ENCODE measurements at places on chromosomes 11 and 22.

- DNase-seq: peak; percentile 42
These were observed at the start of gene NDUFC2 for GRCh38 chr11:78079232-78080083. NDUFC2 (minus strand) TSS chr11:78079862; CDS start chr11:78079744, 118 bp downstream.

DNA sequence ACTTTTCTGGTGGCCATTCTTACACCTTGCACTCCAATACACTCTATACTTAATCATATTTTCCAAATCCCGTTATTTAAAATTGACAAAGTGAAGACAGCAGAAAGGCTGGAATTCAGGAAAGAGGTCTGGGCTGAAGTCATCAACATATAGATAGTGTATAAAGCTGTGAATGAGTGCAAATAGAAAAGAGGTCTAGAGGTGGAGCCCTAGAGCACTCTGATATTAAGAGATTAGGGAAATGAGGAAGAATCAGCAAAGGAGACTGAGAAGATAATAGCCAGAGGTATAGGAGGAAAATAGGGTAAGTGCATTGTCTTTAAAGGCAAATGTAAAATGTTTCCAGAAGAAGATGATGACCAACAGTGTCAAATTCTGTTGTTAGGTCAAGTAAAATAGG lies 7.9 kb downstream of the CTR9 start:
- no peak for DNase-seq

GRCh38 chr22:23376256-23376655 lies 195.9 kb downstream of the BCR start:
- no peak for DNase-seq

DNA sequence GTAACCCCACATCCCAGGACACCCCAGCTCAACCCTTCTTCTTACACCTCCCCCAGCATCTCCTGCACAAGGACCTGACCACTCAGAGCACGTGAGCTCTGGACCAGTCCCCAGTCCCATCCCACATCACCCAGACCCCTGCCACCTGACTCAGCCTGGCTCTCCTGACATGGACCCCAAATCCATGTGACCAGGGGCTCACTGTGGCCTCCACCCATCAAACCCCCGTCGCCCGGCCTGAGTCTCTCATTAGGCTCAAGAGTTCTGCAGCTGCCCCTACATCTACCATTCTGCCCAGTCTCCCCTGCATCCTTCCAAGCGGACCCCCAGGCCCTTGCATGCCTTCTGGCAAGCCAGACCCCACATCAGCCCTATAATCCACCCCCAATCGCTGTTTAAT lies 1.9 kb upstream of the LIF start:
- DNase-seq: no peak

DNA sequence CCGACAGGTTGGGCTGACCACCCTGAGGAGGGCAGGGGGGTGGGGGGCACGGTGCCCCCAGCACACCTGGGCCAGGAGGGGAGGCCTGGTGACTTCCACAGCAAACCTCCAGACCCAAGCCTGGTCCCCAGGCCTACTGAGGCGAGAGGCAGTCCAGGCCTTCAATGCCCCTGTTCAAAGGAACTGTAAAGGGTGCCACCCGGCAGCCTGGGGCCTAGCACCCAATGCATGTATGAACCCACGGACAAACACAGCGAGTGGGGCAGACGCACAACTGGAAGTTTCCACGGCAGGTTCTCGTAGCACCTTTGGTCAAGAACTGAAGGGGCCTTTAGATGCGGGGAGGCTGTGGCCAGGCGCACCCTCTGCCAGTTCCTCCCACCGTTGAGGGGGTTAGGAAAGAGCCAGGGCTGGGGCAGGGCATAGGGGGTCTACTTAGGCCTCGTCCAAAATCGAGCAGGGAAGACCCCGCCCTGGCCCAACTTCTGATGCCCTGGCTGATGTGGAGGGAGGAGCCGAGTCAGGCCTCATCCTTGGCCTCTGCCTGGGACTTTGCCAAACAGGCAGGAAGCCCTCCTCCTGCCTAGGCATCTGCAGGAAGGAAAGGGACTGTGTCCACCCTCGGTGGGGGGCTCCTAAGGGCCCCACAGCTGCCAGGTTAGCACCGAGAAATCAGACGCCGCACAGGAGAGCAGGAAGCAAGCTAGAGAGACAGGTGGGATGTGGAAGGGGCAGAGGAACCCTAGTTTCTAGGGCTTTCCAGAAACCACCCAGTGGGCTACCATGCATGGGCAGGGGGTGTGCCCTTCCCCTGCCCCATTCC lies 6.6 kb downstream of the CBX6 start:
- DNase-seq: no peak

DNA sequence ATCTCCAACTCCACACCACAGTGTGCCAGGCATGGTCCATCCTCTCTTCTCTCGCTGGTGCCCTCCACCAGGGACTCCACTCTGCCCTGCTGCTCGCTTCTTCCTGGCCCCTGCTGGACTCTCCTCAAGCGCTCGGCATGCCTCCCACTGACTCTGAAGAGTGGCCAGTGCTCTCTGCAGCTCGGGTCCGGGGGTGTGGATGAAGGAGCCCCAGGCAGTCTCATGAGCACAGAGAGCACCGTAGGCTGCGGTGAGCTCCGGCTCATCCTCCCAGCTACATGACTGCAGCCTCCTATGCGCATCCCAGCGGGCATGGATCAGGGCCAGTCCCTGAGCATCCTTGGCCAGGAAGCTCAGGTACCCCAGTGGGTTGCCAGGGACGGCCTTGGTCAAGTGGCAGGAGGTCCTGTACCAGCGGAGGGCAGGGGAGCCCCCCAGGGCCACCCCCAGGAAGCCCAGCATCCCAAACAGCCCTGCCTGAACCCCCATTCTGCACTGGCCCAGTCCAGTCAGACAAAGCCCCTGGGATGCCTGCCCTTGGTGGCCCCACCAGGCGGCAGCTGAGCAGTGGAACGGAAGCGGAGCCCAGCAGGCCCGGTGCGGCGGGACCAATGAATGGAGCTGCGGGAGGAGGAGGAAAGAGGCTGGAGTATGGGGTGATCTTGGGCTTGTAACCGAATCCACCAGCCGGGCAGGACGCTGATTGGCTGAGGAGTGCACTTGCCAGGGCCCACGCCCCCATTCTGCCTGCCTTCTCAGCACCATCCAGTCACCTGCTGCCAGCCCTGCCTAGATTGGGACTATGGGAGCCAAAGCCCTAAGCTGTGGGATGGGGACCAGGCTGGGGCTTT lies at the start of gene PLA2G3:
Gene PLA2G3 (minus strand): TSS at position 643 of the 851 bp plus-strand sequence. CDS start 154 bp downstream, at position 489.
- no peak for DNase-seq

- no peak for DNase-seq
These were observed 211.3 kb downstream of the NXPE2 start for GRCh38 chr11:114889594-114890011.

GRCh38 chr22:30882974-30883533 lies 85.5 kb downstream of the MORC2 start:
- DNase-seq: no peak

- DNase-seq: no peak
These were observed 847.1 kb downstream of the OPCML start for GRCh38 chr11:132685174-132685611.

- no peak for DNase-seq
These were observed 65.6 kb downstream of the BUD13 start for GRCh38 chr11:116707161-116707629.

DNA sequence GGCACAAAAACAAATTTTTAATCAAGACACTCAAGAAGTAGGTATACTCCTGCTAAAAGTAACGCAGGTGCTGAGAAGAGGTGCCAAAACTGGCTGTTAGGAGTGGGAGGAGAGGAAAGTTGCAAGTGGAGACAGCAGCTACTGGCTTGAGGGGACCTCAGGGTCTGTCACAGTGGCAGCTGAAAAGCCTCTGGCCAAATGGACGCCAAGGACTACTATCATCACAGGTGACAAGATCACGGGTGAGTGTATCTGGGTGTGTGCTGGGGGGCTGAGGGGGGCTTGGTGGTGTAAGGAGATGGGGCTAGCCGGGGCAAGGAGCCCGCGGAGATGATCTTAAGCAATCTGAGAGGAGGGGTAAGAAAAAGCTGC lies 687 bp downstream of the ZNF202 start:
- DNase-seq: no peak

DNA sequence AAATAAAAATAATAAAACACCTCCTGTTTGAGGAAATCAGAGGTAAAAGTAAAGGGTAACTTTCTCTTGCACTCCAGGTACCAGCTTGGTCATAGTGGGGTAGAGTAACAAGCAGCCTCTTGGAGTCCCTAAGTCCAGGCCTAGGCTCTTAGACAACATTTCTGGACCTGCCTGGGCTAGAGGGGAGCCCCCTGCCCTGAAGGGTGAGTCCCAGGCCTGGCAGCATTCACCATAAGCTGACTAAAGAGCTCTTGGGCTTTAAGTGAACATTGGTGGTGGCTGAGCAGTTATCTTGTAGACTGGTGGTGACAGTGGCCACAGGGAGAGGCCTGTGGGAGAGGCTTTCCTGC lies 18.6 kb upstream of the OR56A3 start:
- DNase-seq: no peak

GRCh38 chr11:130623670-130624668 lies 175.5 kb downstream of the ADAMTS15 start:
- no peak for DNase-seq

GRCh38 chr11:128214263-128214662 lies 373.1 kb downstream of the ETS1 start:
- no peak for DNase-seq

DNA sequence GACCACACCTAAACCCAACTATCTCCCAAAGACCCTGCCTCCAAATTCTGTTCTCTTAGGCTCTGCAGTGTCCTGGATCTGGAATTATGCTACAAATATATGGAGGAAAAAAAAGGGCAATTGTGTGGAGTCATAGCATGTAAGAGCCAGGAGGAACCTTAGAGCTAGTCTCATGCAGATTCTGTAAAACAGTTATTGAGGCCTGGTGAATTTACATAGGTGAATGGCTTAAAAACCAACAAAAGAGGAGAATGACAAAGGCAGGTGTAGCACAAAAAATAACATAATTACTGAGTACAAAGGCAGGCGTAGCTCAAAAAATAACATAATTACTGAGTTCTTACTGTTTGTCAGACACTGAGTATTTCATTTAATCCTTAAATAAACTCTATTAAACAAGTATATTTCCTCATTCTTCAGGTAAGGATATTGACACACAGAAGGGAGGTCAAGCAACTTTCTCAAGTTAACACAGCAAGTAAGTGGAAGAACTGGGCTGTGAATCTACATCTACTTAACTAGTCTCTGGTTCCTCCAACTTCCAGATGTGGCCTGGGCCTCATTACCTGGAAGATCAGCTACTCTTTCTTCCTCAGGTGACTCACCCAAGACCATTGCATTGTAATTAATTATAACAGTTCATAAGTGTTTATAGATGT lies 938.9 kb upstream of the TENM4 start:
- DNase-seq: no peak

DNA sequence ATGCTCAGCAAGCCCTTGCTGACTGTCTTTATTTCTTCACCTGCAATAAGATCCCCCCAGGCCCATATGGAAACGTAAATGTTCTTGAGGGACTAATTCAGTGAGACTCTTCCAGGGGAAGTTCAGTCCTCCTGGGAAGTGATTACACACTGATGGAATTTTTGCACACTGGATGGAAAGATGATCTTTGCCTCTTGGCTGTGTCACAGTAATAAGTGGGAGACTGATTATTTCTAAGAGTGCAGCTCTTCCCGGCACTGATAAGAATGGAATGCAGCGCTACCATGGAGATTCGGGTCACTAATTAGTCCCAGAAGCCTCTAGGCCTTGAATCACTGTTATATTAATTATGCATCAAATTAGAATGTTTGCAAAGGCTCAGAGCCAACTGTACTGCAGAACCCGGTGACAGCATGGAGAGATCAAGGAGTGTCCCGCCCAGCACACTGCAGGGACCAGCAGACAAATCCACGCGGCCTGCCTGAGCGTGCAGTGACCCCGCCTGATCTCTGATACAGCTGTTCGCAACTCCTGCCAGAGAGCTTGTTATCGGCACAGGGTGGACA lies 178.3 kb downstream of the SNX19 start:
- no peak for DNase-seq

DNA sequence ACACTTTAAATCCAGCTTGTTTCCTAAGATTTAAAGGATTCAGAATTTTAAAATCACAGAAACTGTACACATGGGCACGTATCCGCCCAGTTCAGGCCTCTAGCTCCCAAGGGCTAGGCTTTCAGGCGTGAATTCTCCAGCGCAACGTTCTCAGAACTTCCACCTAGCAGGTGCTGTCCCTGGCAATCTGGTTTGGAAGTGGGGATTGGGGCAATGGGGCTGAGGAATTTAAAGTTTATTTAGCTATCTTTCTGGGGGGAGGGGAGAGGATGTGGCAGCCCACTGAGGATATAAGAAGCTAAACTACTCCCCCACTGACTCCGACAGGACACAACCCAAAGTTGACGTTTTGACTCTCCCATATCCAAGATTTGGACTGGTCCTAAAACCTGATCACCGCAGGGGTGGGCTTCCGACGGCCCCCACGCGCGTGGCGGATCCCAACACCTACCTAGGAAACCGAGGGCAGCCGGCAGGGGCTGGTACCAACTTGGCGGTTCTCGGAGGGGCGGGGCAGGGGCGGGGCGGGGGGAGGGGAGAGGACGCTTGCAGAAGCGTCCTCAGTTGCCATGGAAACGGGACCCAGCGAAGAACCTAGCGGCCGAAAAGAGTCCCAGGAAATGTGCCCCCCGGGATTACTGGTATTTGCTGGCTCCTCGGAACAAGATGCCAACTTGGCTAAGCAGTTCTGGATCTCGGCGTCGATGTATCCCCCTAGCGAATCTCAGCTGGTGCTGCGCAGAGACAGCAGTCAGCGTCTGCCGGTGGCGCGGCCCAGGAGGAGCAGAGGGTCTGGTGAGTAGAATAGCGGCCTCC lies at the start of gene HOATZ:
Gene HOATZ (plus strand): TSS at position 563 of the 816 bp plus-strand sequence. CDS start 7 bp downstream, at position 570.
- no peak for DNase-seq

- DNase-seq: peak; percentile 38
These were observed 714 bp downstream of the SDF2L1 start for GRCh38 chr22:21642584-21643448.

DNA sequence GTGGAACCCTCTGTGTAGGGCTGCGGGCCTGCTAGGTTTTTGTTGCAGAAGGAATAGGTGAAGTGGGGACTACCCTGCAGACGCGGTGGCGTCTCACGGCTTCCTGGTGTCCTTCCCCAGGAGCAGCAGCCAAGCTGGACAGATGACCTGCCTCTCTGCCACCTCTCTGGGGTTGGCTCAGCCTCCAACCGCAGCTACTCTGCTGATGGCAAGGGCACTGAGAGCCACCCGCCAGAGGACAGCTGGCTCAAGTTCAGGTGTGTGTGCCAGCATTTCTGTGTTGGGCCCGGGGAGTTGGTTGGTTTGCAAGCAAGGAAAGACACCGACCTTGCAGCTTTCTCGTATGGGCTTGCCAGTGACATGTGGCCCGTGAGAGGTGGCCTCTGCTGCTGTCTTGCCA lies 15.3 kb downstream of the TAB1 start:
- no peak for DNase-seq

DNA sequence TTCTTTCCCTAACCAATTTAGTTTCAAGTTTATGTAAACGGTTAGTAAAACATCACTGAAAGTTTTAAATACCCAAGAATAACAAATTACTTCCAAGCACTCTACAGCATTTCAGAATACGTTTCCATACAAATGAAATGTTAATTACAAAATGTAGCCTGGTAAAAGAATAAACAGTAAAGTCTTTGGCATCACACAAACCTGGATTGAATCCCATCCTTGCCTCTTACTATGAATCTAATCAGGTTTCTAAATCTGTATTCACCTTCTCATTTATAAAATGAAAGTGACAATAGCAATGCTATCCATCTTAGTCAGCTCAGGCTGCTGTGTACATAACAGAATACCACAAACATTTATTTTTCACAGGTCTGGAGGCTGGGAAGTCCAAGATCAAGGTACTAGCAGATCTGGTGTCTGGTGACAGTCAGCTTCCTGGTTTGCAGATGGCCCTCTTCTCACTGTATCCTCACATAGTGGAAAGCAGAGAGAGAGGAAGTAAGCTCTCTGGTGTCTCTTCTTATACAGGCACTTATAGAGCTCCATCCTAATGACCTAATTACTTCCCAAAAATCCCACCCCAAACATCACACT lies 19.2 kb downstream of the FAM168A start:
- no peak for DNase-seq

Measured in hypothalamus (tissue), 51 donors.